ENCODE measurements at places on chromosomes 2 and 18. TPM values are rescaled to one million over a fixed set of nuclear protein-coding genes. Genes with fewer than 3 reads are reported as not detected.

The SAG gene
- total RNA-seq: not detected

The HOXD13 gene
- not detected for total RNA-seq

The MAB21L4 gene
- total RNA-seq: not detected

The C2orf81 gene
- 0.78 TPM for total RNA-seq

DNA sequence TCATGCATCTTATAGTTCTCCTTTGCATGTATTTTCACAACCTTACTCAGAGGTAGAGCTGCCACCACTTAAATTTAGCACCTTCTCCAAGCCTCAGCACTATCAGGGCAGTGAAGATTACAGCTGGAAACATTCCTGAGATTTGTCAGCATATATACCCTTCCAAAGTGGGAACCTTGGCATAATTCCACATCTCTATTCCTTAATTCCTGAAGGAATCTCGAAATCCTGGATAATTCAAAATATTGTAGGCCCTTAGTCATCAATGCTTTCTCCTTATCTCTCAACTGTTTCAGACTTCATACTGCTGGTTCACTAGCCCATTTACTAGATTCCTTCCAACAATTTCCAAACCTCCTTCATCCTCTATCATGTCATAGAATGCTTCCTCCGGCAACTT, 87.4 kb downstream of the ITSN2 start:
- DNase-seq: no peak

The BIN1 gene
- total RNA-seq: 14.3 TPM

GRCh38 chr2:11100130-11100529, 55.1 kb upstream of the SLC66A3 start:
- no peak for DNase-seq

The OXER1 gene
- 0.59 TPM for total RNA-seq

The NTSR2 gene
- total RNA-seq: not detected

The NEURL3 gene
- 0.67 TPM for total RNA-seq

DNA sequence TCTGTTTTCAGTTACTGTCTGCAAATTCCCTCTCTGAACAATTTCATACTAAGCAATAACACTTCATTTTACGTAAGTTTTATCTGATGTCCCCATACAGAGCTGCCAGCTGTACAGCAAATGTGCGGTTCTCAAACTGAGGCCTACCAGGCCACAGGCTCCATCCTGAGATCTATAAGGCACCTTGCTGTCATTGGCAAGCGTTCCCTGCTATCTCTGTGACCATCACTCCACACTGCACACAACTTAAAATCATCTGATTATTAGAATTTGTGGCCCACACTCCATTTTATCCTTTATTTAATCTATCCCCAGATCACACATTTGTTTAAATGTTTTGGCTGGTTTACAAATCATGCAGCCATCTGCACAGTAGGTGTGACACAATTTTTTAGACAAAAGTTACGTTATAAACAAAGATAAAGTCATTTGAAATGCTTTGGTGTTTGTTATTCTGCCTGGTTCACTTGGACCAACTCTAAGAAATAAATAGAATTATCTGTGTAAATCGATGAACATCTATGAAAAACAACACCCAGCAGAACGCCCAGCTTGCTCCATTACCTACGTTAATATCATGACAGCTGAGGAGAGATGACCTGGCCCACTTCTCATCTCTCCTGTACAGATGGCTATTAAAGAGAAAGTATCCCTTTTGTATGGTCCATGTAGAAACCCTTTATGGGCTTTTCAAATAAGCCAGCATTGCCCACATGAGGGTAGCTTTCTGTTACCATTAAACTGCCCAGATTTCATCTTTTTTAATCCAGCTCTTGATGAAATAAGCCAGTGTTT, 162.4 kb downstream of the ZNF521 start:
- no peak for DNase-seq

DNA sequence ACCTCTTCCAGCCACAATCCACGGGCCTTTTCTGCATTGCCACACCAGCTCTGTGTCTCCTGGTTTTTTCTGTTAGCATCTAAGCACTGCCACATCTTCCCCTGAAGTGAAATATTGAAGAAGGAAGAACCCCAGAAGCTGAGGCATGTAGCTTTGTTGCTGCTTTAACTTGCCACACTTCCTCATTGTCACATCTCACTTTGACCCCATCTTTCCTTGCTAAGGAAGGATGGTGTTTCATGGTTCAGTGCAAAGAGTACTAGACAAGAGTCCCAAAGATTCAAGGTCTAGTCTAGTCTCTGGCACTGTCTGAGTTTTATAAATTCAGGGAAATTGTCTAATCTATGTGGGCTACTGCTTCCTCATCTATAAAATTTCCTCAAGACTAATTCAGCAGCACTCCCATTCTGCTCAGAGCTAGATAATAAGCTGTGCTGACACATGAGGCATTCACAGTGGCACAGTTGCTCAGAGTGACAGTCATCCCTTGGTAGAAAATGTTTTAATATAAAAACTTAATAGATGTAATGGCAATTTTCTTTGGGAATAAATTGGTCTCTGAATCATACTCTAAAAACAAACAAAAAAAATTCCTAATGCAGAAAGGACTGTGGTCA, 483.0 kb upstream of the ID2 start:
- no peak for DNase-seq

DNA sequence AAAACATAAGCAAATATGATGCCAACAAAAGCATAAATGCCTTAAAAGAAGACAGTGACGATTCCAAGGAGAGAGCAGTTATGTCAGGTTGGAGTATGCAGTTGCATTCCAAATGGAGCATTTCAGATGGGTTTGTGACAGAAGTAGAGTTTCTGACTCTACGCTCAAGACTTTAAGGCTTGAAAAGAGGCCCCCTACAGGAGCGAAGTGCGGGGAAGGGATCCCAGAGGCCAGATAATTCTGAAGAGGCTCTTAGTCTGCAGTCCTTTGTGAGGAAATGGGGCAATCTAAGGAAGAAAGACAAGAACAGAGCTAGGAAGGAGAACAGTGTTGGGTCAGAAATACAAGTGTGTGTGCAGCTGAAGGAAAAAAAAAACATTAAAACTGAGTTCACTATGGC, 95.5 kb downstream of the ZNF521 start:
- DNase-seq: no peak

DNA sequence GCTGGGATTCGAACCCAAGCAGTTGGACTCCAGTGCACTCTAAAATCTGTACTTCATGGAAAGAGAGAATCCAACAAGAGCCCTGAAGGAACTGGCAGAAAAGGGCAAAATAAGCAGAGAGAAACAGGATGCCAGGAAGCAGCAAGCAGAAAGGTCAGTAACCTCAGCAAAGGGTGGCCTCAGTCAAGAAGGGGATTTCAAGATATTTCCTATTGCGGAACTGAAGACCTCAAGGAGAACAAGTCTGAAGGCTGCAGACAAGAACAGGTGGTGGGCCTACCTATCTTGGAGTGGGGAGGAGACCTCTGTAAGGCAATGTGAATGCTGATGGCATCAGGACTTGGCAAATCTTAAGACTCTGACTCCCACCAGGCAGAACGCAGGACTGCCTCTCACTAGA, 20.1 kb upstream of the MREG start:
- DNase-seq: no peak

The CXCR4 gene
- total RNA-seq: 3.9 TPM

GRCh38 chr2:129799036-129799958, 180.2 kb upstream of the RAB6C start:
- DNase-seq: no peak

DNA sequence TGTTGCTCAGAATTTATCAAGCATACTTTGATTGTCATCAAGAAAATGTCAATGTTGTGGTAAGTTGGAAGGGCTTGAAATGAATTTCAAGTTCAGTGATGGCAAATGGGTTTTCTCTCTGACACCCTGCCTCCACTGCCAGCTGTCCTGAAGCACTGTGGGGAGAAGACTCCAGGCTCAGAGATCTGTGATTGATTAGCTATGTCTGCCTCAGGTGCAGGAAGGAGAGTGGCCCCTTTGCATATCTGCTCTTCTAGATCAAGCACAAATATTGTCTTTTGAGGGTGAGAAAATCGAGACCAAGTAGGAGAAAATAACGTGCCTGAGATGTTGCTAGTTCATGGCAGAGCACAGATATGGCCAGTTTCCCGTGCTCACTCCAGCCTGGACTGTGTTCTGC, 178.8 kb upstream of the GLI2 start:
- no peak for DNase-seq

The RTP5 gene
- total RNA-seq: not detected

The UGT1A6 gene
- not detected for total RNA-seq

The ATOH8 gene
- total RNA-seq: 14.3 TPM

DNA sequence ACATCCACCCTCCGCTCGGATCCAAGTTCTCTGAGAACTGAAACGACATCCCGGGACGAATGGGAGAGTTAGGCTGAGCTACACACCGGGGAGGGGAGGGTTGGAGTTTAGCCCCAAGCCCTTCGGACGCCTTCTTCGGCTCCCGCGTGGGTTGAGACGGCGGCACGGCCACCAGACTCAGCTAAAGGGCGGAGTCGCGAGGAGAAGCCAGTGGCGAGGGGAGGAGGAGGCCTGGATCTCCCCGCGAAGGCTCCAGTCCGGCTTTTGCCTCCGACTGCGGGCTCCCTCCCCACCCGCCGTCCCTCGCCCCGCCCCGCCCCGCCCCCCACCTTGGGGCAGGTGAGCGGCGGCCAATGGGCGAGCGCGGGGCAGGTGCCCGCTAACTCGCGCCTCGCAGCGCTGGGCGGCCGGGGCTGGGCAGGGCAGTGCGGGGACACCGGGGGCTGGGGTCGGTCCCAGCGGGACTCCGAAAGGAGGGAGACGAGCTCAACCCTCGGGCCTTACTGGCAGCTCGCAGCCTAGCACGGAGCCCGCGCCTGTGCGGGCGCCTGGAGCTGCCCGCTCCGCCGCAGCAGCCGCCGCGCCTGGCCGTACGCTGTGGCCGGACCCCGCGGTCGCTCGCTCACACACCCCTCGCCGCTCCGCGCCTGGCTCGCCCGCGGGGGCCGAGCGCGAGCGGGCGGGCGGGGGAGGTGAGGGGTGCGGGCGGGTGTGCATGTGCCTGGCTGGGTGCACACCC, at the start of gene EMX1:
Gene EMX1, plus strand, starts transcription at position 382 of the 739 bp plus-strand sequence. Its CDS starts 334 bp downstream, at position 716.
- DNase-seq: no peak

DNA sequence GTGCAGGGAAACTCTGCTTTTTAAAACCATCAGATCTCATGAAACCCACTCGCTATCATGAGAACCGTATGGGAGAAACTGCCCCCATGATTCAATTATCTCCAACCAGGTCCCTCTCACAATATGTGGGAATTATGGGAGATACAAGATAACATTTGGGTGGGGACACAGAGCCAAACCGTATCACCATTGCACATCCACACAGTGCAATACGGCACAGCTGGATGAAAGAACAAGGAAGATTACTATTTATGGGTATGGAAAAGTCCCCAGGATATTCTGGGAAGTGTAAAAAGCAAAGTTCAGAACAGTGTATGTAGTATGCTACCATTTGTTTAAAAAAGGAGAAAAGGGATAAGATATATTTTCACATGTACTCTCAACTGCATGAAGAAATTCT, 290.1 kb downstream of the PIK3C3 start:
- no peak for DNase-seq

DNA sequence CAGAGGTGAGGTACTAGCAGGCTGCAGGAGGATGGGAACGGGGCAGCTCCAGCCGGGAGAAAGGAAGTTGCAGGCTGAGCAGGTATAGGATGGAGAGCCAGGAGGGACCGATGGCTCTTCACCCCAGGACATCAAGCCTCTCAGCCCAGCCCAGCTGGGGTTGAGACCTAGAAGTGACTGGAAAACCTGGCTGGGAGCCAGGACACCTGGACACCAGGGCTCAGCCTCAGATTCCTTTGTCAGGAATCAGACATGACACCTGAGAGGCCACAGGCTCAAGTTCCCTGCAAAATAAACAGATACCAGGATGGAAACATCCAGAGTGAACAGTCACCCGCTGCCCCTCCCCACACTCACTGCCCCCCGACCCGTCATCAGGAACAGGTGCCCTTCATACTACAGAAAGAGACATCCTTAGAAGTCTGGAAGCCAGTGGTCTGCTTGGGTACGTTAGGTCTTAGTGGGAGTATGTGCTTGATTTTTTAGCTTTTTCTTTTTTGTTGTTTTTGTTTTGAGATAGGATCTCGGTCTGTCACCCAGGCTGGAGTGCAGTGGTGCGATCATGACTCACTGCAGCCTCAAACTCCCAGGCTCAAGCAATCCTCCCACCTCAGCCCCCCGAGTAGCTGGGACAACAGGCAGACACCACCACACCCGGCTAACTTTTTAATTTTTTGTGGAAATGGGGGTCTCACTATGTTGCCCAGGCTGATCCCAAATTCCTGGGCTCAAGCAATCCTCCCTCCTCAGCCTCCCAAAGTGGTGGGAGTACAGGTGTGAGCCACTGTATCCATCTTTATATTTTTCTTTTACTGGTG, 95.7 kb upstream of the STPG4 start:
- no peak for DNase-seq

All from heart right ventricle (tissue), 16 donors.